ENCODE measurements at places on chromosomes 1 and 21. TPM values are rescaled to one million over a fixed set of nuclear protein-coding genes. Genes with fewer than 3 reads are reported as not detected.
A peak's percentile ranks its signal among the peaks of the same experiment; 100 is the strongest.

GRCh38 chr1:47786316-47786715, 210.9 kb downstream of the TRABD2B start:
- DNase-seq, result no peak

- no peak for DNase-seq
Observed at GRCh38 chr1:47937586-47938254, 59.5 kb downstream of the TRABD2B start.

GRCh38 chr1:165734906-165735305, 33.8 kb downstream of the TMCO1 start:
- DNase-seq, result no peak

DNA sequence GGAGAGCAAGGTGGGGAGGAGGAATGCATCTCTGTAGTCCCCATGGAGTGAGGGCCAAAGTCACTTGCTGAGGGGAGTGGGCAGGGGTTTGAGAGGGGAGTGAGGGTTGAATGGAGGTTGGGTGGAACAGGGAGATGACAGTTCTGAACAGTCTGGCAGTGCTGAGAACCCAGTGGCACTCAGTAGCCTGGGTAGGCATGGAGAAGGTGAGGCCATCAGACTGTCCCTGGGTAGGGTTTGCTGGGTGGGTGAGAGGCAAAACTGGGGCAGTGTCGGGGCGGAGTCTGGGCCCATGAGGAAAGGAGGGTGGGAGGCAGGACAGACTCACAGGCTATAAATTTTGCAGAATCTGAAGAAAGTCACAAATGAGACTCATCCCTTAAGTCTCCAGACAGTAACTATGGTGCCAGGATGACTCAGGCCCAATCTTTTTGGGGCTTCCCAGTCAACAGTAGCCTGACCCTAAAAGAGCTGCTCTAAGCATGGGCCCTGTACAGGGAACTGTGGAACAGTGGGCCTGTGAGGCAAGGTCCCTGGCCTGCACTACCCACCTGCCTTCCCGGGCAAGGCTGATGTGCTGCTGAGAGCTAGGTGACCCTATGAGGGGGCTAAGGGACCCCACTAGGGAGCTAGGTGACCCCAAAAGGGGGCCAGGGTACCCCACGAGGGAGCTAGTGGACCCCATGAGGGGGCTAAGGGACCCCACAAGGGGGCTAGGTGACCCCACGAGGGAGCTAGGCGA, 51.0 kb upstream of the DMRTB1 start:
- no peak for DNase-seq

GRCh38 chr1:24206516-24207394, 19.7 kb upstream of the IFNLR1 start:
- no peak for DNase-seq

GRCh38 chr21:41780337-41781049, 13.6 kb upstream of the RIPK4 start:
- no peak for DNase-seq

GRCh38 chr1:5980314-5981008, 11.8 kb downstream of the NPHP4 start:
- peak; percentile 51 for DNase-seq

DNA sequence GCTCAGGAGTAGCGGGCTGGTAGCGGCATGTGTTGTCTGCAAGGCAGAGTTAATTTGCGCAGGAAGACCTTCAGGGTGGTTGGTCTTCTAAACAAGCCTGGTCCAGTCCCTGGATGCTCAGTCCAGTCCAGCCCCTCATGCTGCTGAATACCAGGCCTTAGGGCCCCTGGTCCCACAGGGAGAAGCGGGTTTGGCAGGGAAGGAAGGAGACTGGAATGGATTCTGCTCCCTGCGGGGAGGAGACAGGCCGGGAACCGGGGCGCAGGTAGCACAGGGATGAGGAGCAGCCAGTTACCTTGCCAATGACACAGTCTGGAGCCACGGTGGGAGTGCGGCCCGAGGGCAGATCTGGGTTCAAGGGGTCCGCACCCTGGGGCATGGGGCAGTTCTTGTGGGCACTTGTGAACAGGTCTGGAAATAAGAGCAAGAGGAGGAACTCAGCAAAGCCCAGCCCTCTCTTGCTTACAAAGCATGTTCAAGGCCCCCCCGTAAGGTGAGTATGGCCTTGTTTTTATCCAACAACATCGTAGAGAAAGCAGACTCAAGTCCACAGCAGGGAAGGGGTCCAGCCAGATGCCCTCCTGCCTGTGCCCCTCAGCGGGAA, 10.1 kb downstream of the FAM131C start:
- no peak for DNase-seq

- no peak for DNase-seq
Observed at GRCh38 chr1:229448845-229449244, 15.0 kb upstream of the ACTA1 start.

GRCh38 chr21:44972821-44973220, 33.0 kb downstream of the SLX9 start:
- DNase-seq, result no peak

- DNase-seq, result no peak
Observed at GRCh38 chr1:86821956-86822355, 92.0 kb downstream of the SELENOF start.

GRCh38 chr1:227215863-227216510, 102.3 kb downstream of the CDC42BPA start:
- no peak for DNase-seq

GRCh38 chr1:41493117-41493536, 8.6 kb upstream of the EDN2 start:
- peak; percentile 59 for DNase-seq

- no peak for DNase-seq
Observed at GRCh38 chr1:115466433-115466832, 128.4 kb upstream of the NGF start.

DNA sequence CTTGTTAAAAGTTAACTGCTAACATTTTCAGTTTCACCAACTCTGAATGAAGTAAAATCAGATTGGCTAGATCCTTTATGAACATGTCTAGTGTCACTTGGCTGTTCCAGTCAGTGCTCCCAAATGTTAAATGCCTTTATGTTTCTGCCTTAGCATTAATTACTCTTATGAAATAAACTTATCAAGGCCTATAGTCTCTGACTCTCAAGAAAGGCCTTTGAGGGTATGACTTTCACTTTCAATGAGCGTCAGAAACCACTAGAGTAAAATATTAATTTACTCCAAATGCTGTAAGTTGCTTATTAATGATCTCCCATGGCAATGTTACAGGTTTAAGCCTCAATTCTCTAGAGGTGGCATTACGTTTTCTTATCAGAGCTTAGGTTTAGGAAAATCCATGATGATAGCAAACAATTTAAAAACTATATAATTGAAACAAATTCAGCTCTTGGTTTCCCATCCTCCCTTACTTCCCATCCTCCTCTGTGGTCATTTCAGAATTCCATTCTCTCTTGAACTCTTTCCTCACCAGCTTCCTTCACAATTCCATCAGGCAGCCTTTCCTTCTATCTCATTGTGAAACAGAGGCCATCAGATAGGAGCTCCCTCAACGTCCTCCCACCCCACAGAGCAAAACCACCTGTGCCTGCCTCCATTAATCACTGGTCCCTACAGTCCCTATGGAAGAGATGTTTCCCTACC, 108.6 kb upstream of the COP1 start:
- no peak for DNase-seq

DNA sequence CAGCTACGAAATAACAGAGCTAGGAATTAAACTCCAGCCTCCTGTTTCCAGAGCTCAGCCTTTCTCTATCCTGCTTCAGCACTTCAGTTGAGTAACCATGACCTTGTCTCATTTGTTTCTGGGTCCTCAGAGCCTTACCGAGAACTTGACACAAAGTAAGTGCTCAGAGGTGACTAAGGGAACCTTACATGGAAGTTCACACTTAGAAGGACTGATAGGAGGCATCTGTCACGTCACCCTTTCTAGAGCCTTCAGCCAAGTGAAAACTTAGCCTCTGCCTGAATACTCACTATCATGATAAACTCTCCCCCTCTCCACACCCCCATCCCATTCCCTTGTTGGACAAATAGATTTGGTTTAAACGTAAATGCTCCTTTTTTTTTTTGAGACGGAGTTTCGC, 9.8 kb upstream of the LUZP1 start:
- DNase-seq, result no peak

DNA sequence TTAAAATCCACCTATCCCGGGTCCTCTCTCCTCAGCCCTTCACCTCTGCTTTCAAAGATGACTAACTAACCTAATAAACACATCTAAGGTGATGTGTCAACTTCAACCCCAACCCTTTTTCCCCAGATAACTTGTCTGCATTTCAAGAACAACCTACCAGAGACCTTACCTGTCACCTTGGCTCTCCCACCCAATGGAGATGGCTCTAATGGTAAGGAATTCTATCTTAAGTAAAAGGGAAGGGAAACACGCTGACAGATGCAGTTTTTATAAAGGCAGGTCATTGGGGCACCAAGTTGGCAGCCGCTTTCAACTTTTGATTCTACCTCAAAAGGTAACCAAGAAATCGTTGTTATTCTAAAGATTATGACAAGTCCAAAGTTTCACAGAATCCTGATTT, 37.6 kb downstream of the MRPL39 start:
- DNase-seq, result no peak

GRCh38 chr1:46575300-46575699, 23.9 kb upstream of the KNCN start:
- no peak for DNase-seq

- no peak for DNase-seq
Observed at GRCh38 chr1:88133991-88134390, 550.1 kb upstream of the PKN2 start.

- peak; percentile 18 for DNase-seq
Observed at GRCh38 chr1:228544021-228544850, 57.1 kb downstream of the RNF187 start.

DNA sequence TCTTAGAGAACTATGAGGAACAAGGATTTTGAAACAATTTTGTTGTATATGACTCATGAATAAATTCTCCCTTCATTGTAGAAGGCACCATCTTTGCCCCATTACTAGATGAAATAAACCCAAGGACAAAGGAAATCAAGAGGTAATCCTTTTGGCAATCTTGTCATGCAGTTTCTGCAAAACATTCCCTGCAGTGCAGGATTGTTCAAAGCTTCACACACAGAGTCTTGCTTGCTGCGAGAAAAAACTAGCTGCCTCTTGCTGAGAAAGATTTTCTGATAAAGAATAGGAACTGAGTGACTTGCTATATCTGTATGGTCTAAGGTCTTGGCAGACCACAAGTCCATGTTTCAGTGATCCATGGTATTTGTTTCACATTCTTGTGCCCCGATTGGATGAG, 657.4 kb upstream of the ADGRL4 start:
- DNase-seq, result no peak

DNA sequence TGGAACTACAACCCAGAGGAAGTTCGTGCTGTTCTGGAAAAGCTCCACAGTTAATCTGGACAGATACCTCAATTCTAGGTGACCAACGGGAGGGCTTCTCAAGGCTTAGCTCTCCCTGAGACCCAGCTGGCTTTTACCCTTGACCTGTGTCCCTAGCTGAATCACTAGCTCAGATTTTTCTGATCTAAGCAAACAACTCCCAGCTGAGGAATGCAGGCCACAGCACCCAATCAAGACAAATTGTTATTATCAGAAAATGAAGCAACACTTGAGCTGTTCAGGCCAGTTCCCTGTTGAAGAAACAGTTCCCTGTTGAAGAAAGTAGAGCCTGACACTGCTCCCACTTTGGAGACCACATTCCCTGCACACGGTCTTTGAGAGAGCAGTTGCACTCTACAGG, 16.0 kb downstream of the DIO1 start:
- DNase-seq, result no peak

- no peak for DNase-seq
Observed at GRCh38 chr1:180791806-180792205, 120.9 kb upstream of the KIAA1614 start.

DNA sequence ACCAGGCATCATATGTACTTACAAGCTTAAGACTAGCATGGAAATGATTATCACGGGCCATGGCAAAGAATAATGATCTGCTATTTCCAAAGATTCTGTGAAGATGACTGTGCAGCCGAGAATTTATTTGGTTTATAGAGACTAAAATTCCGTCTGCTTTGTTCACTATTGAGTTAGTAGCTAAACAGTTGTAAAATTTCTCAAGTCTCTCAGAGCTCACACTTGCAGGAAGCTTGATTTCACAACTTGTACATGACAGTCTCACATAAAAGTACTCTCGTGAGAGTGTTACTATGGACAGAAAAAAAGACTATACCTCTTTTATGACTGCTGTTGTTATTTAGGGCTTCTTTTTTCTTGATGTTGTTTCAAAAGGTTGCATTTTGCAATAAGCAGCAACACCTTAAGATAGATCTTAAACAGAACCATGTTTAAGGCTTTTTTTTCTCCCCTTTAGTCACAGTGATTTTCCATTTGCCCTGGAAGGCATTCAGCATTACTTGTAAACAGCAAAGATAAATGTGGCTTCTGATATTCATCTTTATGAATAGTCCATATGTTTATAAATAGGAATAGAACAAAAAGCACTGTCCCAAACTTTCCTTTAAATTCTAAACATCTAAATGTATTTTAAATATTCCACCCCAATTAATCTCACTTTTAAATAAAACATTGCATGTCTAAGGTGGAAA, 24.8 kb downstream of the ST6GALNAC5 start:
- no peak for DNase-seq

DNA sequence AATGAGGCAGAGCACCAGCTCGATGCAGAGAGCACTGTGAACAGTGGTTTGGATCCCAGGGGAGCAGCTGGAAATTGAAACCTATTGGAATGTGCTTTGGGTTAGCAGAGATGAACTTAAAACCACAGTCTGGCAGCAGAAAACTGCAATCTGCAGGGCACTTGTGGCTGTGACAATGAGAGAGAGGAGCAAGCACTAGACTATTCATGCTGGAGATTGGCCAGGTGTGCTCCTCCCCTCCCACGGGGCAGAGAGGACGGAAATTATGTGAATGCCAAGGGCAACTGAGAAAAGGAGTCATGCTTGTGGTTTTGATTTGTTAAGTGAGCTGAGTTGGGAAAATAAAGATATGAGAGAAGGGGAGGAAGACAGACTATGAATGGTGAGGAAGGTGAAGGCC, 38.1 kb downstream of the HSD3B2 start:
- no peak for DNase-seq

GRCh38 chr21:46412521-46413364, 45.9 kb upstream of the DIP2A start:
- no peak for DNase-seq

GRCh38 chr1:115429241-115429640, 91.2 kb upstream of the NGF start:
- peak; percentile 8 for DNase-seq

Gene RCAN3
- 13.3 TPM for total RNA-seq

Gene CLCN6
- 13.7 TPM for total RNA-seq

Gene RUNX3
- total RNA-seq, result 22.6 TPM

Gene AMPD1
- total RNA-seq, result not detected

Gene NUAK2
- 3.0 TPM for total RNA-seq

Gene ATP1A2
- not detected for total RNA-seq

Gene SGIP1
- 0.15 TPM for total RNA-seq

Gene HSD3B2
- total RNA-seq, result 1.4 TPM

Gene RPL11
- total RNA-seq, result 1,262 TPM

Gene CSF3R
- 0.32 TPM for total RNA-seq

Gene AVPR1B
- total RNA-seq, result not detected

Gene C4BPB
- total RNA-seq, result not detected

Gene NUP210L
- total RNA-seq, result 0.10 TPM

Gene OR2T33
- total RNA-seq, result not detected

Gene SELL
- 4.1 TPM for total RNA-seq

All from HCT116 (cell line).